ENCODE measurements at places on chromosomes 6 and 20.

DNA sequence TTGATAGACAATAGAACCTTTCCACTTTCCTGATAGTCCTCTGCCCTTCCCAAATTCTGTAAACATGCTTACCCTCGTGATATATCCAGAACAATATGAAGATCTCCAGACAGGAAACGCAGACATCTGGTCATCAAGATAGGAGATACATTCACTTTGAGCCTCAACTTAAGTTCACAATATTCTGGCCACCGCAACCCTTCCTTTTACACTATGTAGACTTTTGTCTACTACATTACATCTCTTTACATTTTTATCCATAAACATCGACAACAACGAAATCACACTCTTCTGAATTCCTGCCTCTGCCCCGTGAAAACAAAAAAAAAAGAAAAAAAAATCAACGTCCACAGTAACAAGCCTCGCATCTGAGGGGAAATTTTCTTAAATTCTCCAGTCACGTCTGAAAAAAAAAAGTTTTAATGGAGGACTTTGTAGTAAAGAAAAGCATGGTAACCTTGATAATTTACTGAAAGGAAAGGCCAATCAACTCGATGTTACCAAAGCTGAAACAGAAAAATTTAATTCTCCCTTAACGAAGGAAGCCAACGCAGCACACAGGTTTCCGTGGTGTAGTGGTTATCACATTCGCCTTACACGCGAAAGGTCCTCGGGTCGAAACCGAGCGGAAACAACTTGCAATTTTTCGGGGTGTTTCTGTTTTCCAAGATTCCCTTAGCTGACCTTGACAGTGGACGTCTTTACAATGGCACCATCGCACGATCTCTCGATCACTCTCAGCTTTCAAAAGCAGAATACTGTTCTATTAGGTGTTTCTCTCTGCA, 21.8 kb downstream of the POM121L2 start:
- DNase-seq: peak; percentile 85

DNA sequence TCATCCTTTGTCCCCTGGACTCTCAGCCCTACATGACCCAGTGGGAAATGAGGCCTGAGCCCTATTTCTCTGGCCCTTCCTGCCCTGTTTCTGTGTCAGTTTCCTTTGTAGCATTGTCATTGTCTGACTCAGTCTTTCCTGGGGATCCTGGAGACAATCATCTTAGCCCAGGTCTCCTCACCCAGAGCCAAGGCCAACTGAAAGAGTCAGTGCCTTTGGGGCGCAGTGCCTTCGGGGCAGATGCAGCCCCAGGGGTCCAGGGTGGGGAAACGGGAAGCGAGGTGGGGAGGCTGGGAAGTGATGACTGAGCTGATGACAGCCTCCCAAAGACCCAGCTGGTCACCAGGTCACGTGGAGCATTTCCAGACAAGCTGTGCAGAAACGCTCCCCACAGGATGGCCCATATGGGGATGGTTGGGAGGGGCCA, 93.3 kb upstream of the SULF2 start:
- no peak for DNase-seq

DNA sequence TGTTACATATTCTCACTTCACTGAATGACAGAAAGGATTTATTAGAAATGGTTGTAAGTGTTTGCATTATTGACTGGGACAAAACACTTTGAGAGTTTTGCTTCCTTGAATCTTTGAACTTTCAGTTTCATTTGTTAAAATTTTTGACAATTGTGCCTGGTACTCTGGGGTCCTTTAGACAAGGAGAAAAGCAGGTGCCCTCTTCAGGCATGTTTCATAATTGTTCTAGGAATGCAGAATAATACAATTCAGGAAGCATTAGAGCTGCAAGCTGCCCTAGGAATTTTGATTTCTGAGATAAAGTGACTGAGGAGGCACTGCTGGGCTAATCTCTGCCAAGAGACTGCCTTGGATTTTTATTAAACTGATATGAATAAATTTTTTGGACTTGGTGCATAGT, 49.7 kb downstream of the TOP1 start:
- peak; percentile 62 for DNase-seq

- DNase-seq: no peak
These were observed 181.2 kb downstream of the DTNBP1 start for GRCh38 chr6:15481390-15482291.

DNA sequence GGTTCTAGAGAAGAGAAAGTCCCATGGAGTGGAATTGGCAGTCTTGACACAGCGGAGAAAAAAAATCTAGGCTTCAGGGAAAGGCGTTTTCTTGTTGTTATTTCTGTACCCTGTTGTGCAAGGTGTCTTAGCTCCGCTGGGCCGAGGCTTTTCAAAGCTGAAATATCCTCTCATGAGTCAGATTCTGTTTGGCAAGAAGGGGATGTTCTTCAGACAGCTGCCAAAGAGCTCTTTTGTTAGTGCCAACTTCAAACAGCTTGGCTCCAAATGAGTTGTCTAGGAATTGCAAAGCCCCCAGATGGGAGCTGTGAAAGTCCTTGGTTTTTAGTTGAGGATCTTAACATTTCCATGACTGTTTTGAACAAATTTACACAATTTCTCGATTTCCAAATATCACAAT, 45.6 kb downstream of the LRRN4 start:
- peak; percentile 77 for DNase-seq
